T-helper 17 cell (primary cell): ENCODE measurements at places on chromosomes 12 and 14.

- DNase-seq, result no peak
Measured at GRCh38 chr12:3720772-3721171, 32.1 kb downstream of the CRACR2A start.

DNA sequence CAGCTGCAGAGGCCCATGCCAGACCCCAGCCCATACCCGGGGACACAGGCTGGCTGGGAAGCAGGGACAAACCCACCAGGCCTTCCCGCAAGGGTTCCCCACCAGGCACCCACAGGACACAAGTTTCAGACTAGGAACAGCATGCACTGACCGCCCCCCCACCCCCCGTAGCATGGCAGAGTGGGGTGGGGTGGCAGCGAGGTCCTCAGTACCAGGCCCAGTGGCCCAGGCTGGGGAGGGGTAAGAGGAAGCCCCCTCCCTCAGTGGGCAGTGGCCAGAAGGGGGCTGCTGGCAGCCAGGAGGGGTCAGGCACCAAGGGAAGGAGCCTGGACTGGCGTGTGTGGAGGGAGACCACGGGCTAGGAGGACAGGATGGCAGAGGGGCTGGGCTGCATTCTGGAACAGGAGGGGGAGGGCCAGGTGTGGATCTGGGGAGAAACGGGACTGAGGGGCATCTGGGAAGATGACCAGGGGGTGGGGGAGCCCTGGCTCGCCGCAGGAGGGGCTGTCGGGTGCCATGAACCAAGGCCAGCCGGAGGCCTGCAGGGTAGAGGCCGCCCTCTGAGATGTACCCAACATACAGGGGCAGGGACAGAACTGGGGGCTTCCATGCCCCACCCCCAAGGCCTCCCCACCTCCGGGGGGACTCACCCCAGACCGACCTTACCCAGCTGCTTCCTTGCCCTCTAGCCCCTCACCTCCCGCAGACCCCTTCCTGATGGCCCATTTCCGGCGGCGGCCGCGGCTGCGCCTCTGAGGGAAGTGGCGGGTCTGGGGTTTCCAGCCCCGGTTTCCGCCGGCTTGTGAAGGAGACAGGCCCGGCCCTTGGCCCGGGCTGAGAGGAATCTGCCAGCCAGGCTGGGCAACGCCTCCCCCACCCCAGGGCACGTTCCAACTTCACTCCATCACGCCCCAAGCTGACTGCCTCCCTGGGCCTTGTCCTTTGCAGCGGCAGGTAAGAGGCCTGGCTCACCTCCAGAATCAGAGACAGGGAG lies 5.6 kb upstream of the JAG2 start:
- no peak for DNase-seq

DNA sequence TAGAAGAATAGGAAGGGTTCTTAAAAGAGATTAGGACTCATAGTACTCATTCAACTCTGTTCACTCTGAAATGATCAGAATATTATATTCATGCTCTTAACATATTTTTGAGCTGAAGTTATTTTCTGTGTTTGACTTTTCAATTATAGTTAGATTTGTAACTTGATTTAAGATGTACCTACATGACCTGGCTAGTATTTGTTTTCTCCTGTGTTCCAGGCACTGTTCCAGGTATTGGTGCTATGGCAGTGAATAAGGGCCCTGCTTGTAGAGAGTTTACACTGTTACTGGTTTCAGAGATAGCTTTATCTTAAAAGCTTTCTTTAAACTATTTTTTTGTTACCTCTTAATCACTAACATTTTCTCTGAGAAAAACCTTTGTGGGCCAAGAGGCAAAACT lies 19.1 kb upstream of the SLC17A8 start:
- no peak for DNase-seq

GRCh38 chr12:62656591-62657362 lies 190.2 kb downstream of the MON2 start:
- DNase-seq, result no peak

- DNase-seq, result no peak
Measured at GRCh38 chr12:93793983-93794382, 116.8 kb downstream of the CRADD start.

GRCh38 chr12:7069386-7069785 lies 8.9 kb downstream of the C1S start:
- no peak for DNase-seq

DNA sequence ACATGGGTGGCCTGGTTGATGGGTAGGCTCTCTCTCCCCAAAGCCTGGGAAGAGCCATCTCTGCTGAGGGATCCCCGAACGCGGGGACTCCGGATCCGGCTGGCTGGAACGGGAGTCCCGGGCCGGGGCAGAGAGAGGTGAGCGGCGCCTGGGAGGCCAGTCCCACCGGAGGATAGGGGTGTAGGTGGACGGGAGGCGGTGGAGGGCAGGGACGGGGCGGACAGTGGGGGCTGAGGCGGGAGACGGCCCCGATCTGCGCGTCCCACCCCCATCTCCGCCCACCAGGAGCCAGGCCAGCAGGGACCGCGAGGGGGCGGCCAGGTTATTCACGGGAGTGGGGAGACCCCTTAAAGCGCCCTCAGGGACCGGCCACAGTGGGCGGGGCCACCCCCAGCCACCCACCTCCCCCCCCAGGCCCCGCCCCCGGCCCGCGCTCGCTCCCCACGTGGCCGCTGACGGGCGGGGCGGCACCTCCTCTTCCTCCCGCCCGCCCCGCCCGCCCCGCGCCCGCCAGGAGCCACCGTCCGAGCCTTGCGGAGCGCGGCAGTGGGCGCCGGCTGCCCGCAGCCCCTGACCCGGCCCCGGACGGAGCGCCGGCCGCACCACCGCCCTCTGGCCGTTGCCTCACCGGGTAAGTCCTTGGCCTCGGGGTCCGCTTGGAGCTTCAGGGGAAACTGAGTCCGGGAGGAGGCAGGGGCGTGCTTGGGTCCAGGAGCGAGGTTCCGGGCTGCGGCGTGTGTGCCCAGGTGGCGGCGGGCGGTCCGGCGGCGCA lies at the start of gene INF2:
Gene INF2, plus strand, starts transcription at position 510 of the 772 bp plus-strand sequence. CDS start 11,748 bp downstream, outside the sequence.
- DNase-seq, result peak; percentile 31

DNA sequence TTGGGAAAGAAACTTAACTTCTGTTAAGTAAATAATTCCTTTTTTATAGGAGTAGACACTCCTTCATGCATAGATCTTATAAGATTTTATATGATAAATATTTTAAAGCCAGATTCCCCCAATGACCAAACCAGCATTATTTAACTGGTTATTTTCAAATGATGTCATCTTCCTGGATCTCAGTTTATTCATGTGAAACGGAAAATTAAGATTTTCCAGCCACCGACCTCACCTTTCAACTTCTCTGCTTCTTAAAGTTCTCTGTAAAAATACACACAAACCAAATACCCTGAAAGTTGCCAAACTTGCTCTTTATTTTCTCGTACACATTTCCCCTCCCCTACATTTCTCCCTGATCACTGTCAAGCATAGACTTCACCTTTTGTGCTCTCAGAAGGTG lies 364.2 kb downstream of the GALC start:
- no peak for DNase-seq

DNA sequence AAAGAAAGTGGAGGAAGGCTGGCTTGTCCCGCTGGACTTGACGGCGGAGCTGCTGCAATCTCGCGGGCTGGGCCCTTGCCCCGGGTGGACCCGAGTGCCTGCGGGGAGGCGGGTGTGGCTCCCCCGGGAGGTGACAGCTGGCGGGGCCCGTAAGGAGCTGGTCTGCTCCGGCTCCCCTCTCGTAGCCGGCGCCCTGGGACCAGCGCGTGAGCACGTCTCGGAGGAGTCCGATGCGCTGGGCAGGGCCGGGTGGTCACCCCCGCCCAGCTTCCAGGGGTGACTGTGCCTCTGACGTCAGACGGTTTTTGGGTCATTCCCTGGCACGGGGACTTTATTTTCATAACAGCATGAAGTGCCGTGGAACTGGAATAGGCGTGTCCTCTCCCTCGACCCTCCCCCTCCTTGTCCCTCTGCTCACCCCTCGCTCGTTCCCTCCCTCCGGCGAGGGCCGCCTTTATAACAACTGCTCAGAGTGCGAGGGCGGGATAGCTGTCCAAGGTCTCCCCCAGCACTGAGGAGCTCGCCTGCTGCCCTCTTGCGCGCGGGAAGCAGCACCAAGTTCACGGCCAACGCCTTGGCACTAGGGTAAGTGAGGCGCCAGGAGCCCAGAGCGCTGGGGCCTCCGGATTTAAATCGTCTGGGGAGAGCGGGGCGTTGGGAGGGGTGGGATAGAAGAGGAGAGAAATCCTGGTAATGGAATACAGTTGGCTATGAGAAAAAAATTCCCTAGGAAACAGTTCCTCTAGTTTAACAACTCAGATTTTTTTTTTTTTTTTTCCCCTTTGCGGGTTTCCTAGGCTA lies at the start of gene GPRC5A:
Gene GPRC5A, plus strand, starts transcription at position 483 of the 801 bp plus-strand sequence. CDS start 16,688 bp downstream, outside the sequence.
- DNase-seq, result peak; percentile 13

DNA sequence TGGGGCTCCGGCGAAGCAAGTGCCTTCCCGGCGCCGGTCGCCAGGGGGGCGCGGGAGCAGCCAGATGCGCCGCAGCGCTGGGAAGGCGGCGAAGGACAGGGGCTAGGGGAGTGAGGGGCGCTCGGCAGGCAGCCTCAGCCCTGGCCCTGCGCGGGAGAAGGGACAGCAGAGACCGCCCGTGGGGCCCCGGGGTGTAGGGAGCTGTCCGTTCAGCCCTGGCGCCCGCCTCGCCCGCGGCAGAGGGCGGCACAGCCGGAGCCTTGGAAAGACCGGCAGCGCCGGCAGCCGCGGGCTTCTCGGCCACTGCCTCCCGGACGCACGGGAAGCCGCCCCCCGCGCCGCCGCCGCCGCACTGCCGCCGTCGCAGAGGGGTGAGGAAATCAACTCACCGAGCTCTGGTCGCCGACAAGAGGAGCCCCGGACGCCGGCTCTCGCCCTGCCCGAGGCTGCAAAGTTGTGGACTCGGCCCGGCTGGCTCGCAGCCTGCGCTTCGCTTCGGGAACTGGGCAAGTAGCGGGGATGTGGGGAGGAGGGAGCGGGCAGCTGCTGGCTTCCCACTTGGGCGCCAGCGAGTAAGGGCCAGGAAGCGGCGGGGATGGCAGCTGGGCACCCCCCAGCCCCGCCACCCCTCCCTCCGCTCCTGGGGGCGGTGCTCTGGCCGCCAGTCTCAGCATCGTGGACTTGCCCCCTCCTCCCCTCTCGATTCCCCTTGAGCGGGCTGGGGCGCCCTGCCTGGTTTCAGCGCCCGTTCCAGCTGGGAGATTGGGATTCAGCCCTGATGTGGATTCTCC lies at the start of gene ZDHHC22:
Gene ZDHHC22, minus strand, starts transcription at position 578 of the 791 bp plus-strand sequence. CDS start 2,053 bp downstream, outside the sequence.
- no peak for DNase-seq
